ENCODE measurements at places on chromosomes 4 and X. TPM values are rescaled to one million over a fixed set of nuclear protein-coding genes. Genes with fewer than 3 reads are reported as not detected.
A peak's percentile ranks its signal among the peaks of the same experiment; 100 is the strongest.

- DNase-seq: no peak
Measured at GRCh38 chr4:118991686-118992085, 103.0 kb downstream of the SYNPO2 start.

DNA sequence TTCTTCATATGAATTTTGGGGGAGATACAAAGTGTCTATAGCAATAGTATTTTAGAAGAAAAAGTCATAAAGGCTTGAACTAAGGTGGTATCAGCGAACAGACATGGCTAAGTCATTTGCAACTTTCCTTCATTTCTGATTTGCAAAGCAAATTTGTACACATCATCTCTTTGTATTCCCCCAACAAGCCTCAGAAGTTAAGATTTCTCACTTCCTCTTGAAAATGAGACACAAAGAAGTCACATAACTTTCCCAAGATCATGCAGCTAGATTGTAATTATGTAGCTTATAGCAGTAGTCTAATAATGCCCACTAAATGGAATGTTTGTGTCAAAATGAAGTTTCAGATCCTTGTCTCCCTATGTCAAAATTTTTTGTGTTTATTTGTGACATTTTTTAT is 709.8 kb upstream of the HS3ST1 start:
- no peak for DNase-seq

The ATP5ME gene
- total RNA-seq: 249 TPM

DNA sequence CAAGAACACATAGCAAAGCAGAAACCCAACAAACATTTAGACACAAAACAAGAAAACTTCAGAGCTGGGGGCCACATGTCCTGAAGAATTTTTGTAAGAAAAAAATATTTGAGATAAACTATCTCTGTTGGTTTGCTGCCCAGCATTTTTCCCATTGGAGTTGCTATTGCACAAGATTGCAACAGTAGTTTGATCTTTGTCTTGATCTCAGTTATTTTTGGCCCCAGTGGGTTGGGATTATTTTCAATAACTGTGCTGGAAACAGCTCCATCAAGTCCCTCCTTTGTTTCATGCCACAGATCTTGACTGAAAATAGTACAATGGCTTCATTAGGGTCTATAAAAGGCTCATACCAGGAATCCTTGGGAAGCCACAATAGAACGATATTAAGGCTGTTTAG is 103.8 kb upstream of the RAI2 start:
- DNase-seq: no peak

GRCh38 chr4:112751447-112751846 is 114.5 kb downstream of the LARP7 start:
- no peak for DNase-seq

- DNase-seq: no peak
Measured at GRCh38 chrX:122046226-122046625, 998.8 kb downstream of the GLUD2 start.

GRCh38 chrX:26557691-26558321 is 341.8 kb downstream of the MAGEB5 start:
- DNase-seq: no peak

The ANAPC4 gene
- total RNA-seq: 29.6 TPM

DNA sequence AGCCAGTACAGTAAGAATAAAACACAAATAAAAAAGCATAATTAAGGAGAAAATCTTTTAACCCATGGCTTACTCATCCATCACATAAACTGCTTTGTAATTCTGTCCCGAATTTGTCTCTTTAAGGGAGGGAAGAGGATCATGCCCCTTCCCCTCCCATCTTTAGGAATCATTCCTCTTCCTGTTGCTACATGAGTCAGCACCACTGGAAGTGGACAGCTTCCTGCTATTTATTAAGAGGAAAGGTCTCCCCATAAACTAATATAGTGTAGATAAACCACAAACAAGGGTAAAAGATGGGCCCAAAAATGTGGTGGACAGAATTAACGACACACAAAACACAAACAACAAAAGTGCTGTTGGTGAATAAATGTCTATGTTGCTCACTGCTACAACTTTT is 75.8 kb downstream of the PPP3CA start:
- no peak for DNase-seq

DNA sequence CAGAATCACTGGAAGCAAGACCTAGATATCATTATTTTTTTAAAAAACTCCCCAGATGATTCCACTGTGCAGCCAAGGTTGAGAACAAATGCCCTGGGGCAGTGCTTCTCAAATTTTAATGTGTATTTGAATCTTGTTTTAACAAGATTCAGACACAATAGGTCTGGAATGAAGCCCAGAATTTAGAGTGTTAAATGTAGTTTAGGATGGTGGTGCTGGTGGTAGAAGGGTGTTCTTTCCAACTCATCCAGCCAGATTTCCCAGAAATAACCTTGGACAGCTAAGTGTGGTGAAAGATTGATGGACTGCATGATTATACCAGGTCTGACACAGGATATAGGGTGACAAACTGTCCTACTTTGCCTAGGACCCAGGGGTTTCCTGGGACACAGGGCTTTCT is 120.1 kb upstream of the MED14 start:
- DNase-seq: no peak

DNA sequence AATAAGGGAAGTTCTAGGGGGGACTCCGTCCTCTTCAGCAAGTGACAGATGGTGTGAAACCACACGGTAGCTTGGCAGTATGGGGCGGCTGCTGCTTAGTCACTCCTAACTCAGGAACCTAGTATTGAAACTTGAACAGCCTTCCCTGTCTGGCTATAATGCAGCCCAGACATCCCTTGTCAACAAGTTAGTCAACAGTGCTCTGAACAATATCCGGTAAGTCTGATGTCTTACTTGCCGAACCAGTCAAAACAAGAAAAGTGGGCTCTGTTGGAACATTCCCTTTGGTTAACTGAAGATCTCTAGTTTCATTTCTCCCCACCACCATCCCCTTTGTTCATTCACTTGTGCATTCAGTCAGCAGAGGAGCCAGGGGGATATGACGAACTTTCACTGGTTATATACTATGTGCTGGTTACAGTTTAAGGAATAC is 18.7 kb upstream of the CXCL13 start:
- peak; percentile 8 for DNase-seq

DNA sequence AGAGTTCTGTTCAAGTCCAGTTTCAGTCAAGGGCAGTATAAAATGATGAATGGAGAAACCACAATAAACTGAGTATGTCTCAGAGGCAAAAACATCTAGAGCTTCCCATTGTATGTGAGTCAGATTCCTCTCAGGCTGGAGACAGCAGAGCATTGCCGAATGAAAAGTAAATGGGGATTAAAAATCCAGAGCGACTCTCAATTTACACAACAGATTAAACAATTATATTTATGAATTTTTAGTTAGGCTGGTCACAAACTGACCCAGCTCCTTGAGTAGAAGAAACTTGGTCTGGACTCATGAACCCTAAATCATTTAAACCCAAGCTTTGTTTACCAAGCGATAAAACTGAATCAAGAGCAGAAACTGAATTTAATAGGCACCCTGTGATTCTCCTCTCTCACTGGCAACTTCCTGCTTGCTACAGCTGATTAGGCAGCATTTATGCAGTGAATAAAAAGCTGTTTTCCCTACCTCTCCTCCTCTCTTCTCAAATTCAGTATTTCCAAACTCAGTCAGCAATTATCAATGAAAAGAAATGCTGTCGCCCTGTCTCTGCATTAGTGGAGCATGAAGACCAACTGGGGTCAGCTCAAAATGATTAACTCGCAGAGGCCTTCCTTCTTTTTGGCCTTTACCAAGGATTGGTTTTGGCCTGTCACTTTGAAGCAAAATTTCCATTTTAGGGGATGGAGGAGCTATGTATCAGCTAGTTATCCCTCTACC is 568.0 kb downstream of the PDHA2 start:
- DNase-seq: no peak

Measured in activated T-cell treated with anti-CD3 and anti-CD28 coated beads, Interleukin-2, amount 50 U/mL, for 4 hours (primary cell).